ENCODE measurements at places on chromosomes 13 and 19. TPM values are rescaled to one million over a fixed set of nuclear protein-coding genes. Genes with fewer than 3 reads are reported as not detected.
A peak's percentile ranks its signal among the peaks of the same experiment; 100 is the strongest.

LSR gene
- total RNA-seq: 5.4 TPM

ZNF444 gene
- 38.9 TPM for total RNA-seq

SYNE4 gene
- total RNA-seq: not detected

CABP5 gene
- total RNA-seq: not detected

TYROBP gene
- 7.2 TPM for total RNA-seq

CEACAM4 gene
- 0.81 TPM for total RNA-seq

KLK13 gene
- not detected for total RNA-seq

ZNF71 gene
- 7.5 TPM for total RNA-seq

TMEM59L gene
- total RNA-seq: 0.36 TPM

GRCh38 chr19:7917267-7918061 is 2.7 kb upstream of the SNAPC2 start:
- no peaks in the 10 kb centered on the region for H3K36me3 ChIP-seq
- no peak for DNase-seq
- H3K27ac ChIP-seq: peak overlapping the region; percentile 43
- peaks cover 49% of the 10 kb centered on the region for H3K27me3 ChIP-seq
- H3K4me1 ChIP-seq: peaks cover 38% of the 10 kb centered on the region

DNA sequence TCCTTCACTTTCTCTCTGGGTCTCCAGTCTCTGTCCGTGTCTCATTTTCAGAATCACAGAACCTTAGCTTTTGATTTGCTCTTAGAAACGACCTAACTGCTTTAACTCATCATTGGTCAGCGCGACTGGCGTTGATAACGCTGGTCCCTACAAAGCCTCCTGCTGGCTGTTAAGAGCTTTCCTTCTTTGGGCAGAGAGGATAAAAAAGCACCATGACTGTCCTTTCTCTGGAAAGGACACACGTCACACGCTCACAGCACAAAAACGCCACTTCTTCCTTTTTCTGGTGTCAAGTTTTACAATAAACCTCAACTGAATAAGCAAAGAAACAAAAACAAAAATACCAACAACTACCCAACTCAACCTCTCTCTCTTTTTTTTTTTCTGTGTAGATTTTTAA is 1.7 kb upstream of the KLK12 start:
- no peaks in the 10 kb centered on the region for H3K36me3 ChIP-seq
- DNase-seq: no peak
- no peak overlapping the region for H3K4me3 ChIP-seq
- H3K27me3 ChIP-seq: no peaks in the 10 kb centered on the region
- H3K27ac ChIP-seq: no peak overlapping the region

DNA sequence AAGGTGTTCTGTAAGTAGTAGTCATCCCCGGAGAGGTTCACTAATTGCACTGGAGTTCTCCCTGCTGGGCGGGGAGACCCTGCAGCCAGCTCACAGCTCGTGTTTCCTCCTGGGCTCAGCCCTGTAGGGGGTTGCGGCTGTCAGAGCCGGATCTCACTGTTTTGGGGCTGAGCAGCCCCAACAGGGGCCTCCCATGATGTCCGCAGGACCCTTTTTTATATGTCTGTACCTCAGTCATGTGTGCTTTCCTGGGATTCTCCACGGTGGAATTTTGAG is 130.2 kb upstream of the MCF2L start:
- H3K27me3 ChIP-seq: no peaks in the 10 kb centered on the region
- no peak for DNase-seq
- H3K4me1 ChIP-seq: peaks cover 6% of the 10 kb centered on the region
- H3K4me3 ChIP-seq: no peak overlapping the region
- H3K36me3 ChIP-seq: no peaks in the 10 kb centered on the region

DNA sequence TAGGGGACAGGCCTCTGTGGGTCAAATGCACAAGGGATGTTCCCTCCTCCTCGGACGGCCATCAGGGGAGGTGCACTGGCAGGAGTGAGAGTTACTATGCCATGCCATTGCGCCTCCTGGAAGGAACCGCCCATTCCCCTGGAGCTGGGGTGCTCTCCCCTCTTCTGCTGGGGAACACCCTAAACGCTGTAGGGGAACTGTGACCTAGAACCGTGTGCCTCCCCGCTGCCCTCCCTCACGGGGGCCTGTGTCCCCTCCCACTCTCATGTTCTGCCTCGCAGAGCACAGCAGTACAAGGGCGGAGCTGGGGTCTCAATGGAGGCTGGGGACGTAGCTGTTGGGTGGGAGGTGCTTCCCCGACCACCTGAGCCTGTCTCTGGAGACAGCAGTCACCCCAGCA is 17.2 kb upstream of the CRTC1 start:
- no peaks in the 10 kb centered on the region for H3K36me3 ChIP-seq
- peaks cover 15% of the 10 kb centered on the region for H3K4me1 ChIP-seq
- H3K4me3 ChIP-seq: no peak overlapping the region
- no peaks in the 10 kb centered on the region for H3K27me3 ChIP-seq

GRCh38 chr19:18869023-18869618 is 26.8 kb downstream of the CERS1 start:
- no peak overlapping the region for H3K27ac ChIP-seq
- peaks cover 33% of the 10 kb centered on the region for H3K36me3 ChIP-seq
- DNase-seq: no peak
- H3K27me3 ChIP-seq: no peaks in the 10 kb centered on the region

- H3K4me1 ChIP-seq: peaks cover 31% of the 10 kb centered on the region
- DNase-seq: no peak
- no peaks in the 10 kb centered on the region for H3K27me3 ChIP-seq
- peak overlapping the region; percentile 98 for H3K27ac ChIP-seq
- H3K36me3 ChIP-seq: peaks cover 7% of the 10 kb centered on the region
These were observed 599 bp upstream of the ZNF784 start for GRCh38 chr19:55625004-55625326.

- DNase-seq: no peak
- no peaks in the 10 kb centered on the region for H3K36me3 ChIP-seq
- H3K4me3 ChIP-seq: no peak overlapping the region
These were observed 44.9 kb upstream of the ZNF91 start for GRCh38 chr19:23440207-23440606.

- no peaks in the 10 kb centered on the region for H3K36me3 ChIP-seq
- H3K27ac ChIP-seq: no peak overlapping the region
- no peaks in the 10 kb centered on the region for H3K27me3 ChIP-seq
These were observed 13.2 kb downstream of the DNAJC15 start for GRCh38 chr13:43036351-43037250.

- no peaks in the 10 kb centered on the region for H3K36me3 ChIP-seq
- no peak overlapping the region for H3K27ac ChIP-seq
- peaks cover 29% of the 10 kb centered on the region for H3K4me1 ChIP-seq
- peak overlapping the region; percentile 41 for H3K4me3 ChIP-seq
These were observed 471 bp downstream of the FUT1 start for GRCh38 chr19:48751845-48752495.

DNA sequence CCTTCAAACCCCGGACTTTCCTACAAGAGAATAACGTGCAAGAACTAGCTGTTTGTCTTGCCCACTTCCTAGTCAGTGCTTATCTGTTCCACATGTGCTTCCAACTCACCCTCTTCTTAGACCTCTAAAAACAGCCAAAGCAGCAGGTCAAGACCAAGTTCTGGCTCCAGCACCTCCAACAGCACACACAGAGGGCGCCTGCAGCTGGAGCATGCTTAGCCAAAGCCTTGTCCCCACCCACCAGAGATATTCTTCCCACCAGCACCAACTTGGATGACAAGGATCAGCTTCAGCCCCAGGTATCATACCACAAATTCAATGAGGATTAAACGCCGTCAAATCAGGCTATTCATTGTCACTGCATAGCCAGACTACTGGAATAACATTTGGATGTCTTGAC is 17.9 kb downstream of the RCBTB1 start:
- H3K4me1 ChIP-seq: no peaks in the 10 kb centered on the region
- H3K36me3 ChIP-seq: no peaks in the 10 kb centered on the region
- H3K27me3 ChIP-seq: no peaks in the 10 kb centered on the region
- no peak overlapping the region for H3K4me3 ChIP-seq
- no peak for DNase-seq
- no peak overlapping the region for H3K27ac ChIP-seq

DNA sequence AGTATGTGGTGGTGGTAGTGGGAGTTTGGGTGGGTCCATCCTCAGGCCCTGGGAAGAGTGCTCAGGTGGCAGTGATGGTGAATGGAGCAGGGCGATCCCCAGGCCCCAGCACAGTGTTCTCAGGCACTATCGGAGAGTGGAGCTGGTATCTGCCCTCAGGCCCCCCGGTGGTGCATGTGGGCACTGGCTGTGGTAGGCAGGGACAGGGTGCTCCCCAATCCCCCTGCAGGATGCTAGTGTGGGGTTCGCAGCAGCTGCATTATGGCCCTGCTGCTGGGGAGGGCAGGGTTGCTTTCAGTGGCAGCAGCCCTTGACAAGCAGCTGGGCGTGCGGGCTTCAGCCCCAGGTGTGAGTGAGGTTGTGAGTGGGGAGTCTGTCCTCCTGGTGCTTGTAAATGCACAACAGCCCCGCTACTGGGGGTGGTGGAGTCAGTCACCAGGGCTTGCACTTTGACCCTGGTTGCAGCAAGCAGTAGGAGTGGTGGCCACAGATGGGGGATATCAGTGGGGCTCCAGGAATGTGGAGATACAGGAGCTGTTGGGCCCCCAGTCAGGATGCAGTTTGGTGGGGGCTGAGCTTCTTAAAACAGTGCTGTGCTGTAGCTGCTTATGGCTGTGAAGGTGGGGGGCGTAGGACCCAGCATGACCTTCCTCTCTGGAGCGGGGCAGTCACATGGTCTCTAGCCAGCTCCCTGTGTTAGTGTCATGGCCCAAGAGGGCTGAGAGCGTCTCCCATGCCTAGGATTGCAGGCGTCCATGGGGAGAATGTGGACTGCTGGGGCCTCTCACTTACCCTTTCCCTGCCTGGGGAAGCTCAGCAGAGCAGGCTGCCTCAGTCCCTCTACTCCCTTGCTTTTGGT is 38.7 kb upstream of the ARHGEF7 start:
- H3K27me3 ChIP-seq: no peaks in the 10 kb centered on the region
- H3K27ac ChIP-seq: no peak overlapping the region
- no peaks in the 10 kb centered on the region for H3K36me3 ChIP-seq
- no peaks in the 10 kb centered on the region for H3K4me1 ChIP-seq
- DNase-seq: no peak

DNA sequence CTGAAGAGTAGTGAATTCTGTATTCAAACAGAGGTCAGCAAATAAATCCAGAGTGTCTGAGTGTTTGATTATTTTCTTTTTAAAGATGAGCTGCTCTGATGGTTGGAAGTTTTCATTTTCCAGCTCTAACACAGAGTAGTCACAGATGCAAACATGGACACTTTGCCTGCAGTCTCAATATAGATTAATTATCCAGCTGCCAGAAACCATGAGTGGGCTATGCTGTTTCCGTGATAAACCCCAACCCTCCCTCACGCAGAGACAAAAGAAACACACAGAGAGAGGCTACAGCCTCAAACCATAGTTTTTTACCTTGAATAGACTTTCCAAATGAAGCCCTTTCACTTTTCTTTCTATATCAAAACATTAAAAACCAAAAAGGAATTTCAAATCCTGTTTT is 884.7 kb downstream of the DIAPH3 start:
- H3K27me3 ChIP-seq: no peaks in the 10 kb centered on the region
- H3K4me3 ChIP-seq: no peak overlapping the region
- no peaks in the 10 kb centered on the region for H3K36me3 ChIP-seq
- no peak for DNase-seq
- no peaks in the 10 kb centered on the region for H3K4me1 ChIP-seq

DNA sequence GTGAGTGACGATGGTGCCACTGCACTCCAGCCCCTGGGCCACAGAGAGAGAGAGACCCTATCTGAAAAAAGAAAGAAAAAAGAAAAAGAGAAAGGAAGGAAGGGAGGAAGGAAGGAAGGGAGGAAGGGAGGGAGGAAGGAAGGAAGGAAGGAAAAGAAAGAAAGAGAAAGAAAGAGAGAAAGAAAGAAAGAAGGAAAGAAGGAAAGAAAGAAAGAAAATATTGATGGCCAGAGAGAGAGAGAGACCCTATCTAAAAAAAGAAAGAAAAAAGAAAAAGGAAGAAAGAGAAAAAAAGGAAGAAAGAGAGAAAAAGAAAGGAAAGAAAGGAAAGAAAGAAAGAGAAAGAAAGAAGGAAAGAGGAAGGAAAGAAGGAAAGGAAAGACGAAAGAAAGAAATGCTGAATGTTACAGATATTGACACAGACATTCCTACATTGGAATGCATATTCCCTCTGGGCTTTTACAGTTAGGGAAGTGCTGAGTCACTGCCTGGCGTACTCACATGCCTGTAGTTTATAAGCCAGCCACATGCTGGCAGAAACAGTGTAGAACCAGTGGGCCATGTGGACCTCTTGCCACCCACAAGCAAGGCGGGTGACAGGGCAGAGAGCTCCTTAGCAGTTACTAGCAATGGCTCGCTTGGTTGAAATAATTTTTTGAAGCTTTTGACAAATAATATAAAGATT is 34.6 kb upstream of the SLC46A3 start:
- no peaks in the 10 kb centered on the region for H3K36me3 ChIP-seq
- H3K27ac ChIP-seq: peak overlapping the region; percentile 69
- no peaks in the 10 kb centered on the region for H3K27me3 ChIP-seq
- no peak for DNase-seq
- no peaks in the 10 kb centered on the region for H3K4me1 ChIP-seq

- H3K36me3 ChIP-seq: no peaks in the 10 kb centered on the region
- no peak for DNase-seq
- H3K4me1 ChIP-seq: peaks cover 10% of the 10 kb centered on the region
- H3K27me3 ChIP-seq: no peaks in the 10 kb centered on the region
- H3K27ac ChIP-seq: peak overlapping the region; percentile 50
These were observed 30.5 kb downstream of the ZNF701 start for GRCh38 chr19:52600639-52601024.

- no peak for DNase-seq
- H3K27ac ChIP-seq: no peak overlapping the region
- no peak overlapping the region for H3K4me3 ChIP-seq
These were observed 17.1 kb downstream of the C19orf47 start for GRCh38 chr19:40331052-40331451.

DNA sequence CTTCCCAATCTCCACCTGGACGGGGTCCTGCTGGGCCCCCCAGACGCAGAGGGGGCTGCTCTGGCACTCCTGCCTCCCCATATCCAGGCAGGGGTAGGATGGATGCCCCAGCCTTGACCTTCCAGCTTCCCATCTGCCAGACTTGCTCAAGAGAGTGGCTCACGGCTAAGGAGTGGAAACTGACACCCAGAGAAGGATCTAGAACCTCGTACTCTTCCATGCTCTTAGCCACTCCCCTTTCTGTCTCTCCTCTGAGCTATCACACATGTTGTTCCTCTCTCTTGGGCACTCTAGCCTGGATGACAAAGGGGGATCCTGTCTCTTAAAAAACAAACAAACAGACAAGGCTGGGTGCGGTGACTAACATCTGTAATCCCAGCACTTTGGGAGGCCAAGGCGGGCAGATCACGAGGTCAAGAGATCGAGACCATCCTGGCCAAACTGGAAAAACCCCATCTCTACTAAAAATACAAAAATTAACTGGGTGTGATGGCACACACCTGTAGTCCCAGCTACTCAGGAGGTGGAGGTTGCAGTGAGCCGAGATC is 12.2 kb upstream of the FUT5 start:
- no peak for DNase-seq
- H3K4me3 ChIP-seq: no peak overlapping the region
- H3K27ac ChIP-seq: no peak overlapping the region
- H3K4me1 ChIP-seq: peaks cover 9% of the 10 kb centered on the region
- H3K36me3 ChIP-seq: no peaks in the 10 kb centered on the region
- H3K27me3 ChIP-seq: peaks cover 24% of the 10 kb centered on the region

DNA sequence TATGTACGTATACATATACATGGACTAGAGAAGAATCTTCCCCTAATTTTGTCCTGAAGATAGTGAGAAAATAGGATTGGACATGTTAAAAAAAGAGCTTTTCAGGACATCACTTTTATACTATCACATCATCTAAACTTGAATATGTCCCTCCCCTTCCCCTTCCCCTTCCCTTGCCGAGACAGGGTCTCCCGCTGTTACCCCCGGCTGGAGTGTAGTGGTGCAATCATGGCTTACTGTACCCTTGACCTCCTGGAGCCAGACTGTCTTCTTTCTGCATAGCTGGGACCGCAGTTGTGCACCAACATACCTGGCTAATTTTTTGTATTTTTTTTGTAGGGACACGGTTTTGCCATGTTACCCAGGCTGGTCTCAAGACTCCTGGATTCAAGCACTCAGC is 6.6 kb downstream of the HNRNPM start:
- H3K27me3 ChIP-seq: no peaks in the 10 kb centered on the region
- no peak for DNase-seq
- H3K4me1 ChIP-seq: peaks cover 94% of the 10 kb centered on the region
- H3K36me3 ChIP-seq: peaks cover 5% of the 10 kb centered on the region
- no peak overlapping the region for H3K4me3 ChIP-seq

Measured in gastrocnemius medialis (tissue), 4 donors.